ENCODE measurements at places on chromosomes 1 and 21.

DNA sequence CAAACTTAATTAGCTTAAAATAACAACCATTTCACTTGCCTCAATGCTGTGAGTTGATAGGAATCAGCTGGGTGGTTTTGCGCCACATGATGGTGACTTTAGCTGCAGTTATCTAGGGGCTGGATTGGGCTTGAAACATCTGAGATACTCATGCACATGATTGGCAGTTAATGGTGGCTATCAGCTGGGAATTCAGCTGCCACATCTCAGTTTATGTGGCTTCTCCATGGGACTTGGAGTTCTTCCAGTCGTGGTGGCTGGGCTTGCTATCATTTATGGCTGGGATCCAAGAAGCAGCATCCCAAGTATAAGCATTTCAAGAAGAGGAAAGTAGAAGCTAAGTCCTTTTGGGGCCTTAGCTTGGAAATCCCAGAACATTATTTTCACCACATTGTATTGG is 36.4 kb downstream of the PDC start:
- DNase-seq, result no peak

DNA sequence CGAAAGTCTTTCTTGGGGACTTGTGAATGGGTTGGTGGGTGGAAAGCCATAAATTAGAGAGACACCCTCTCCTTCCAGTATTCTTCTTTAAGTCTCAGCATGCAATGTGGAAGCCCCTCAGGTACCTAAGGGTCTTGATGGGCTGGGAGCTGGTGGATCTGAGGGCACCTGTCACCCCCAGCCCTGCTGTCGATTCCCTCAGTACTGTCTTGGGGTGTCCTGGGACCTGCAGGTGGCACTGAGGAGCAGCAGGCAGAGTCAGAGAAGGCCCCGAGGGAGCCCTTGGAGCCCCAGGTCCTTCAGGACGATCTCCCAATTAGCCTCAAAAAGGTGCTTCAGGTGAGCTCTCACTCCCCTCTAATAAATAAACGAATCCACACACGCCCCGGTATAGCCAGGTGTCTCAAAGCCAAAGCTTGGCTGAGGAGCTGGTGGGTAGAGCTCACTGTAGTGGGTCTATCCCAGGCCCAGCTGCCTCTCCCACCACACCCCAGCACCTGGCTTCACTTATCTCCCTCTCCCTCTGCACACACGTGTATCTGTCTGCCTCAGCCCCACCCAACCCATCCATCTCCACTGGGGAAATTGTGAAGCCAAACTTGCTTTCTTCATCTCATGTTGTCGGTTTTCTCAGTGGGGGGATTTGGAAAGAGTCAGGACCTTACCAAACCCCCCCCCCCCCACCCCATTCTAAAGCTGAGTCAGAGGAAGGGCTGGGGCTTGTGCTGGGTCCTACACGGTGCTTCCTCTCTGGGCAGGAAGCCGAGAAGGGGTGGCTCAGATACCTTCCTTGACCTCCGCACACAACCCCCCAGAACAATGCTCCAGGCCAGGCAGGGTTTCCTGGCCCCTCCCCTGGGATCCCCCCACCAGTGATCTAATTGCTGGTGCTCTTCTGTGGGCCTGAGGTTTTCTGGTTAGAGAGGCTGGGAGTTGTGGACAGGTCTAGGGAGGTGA is 1.6 kb downstream of the ADAM15 start:
- no peak for DNase-seq

DNA sequence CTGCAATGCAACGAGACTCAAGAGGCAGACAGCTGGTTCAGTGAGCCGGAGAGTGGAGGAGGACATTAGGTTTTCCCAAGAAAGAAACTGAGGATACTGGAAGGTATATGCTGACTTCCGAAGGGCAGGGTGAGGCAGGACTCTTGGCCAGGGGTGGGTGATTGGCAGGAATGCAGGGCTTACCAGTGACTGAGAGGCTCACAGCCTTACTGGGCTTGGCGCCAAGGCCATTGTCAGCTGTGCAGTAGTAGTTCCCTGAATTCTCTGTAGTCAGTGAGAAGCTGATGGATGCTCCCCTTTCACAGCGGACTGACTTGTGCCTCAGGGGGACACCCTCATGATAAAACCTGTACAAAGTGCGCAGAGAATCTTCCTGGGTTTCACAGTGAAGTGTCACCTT is 9.6 kb downstream of the FCRL5 start:
- no peak for DNase-seq

DNA sequence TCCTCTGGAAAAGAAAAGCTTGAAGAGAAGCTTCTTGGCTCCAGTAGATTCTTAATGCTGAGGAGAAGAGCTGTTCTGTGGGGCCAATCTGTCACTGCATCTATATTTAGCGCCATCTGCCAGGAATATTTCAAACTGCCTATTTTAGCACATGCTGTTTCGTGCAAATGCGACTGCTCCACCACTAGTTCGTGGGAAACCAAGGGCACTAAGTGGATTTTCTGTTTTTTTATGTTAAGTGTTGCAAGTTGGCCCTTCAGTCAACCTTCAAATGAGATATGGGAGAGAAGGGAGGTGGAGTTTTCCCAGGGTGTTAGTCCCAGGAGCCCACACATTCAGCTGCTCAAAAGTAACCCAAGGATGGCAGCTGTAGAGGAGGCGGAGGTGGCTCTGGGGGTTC is 91.9 kb downstream of the TSEN15 start:
- peak; percentile 54 for DNase-seq

- no peak for DNase-seq
These were observed 30.1 kb downstream of the LRIG2 start for GRCh38 chr1:113103048-113103447.

- no peak for DNase-seq
These were observed 9.2 kb upstream of the HHIPL2 start for GRCh38 chr1:222557148-222557547.

- DNase-seq, result no peak
These were observed 30.4 kb upstream of the GNG12 start for GRCh38 chr1:67863637-67864036.
